Activated CD4-positive, CD25-positive, alpha-beta regulatory T cell treated with anti-CD3 and anti-CD28 coated beads, Interleukin-2, amount 50 U/mL, for 72 hours (primary cell): ENCODE measurements at places on chromosomes 11 and 22.

DNA sequence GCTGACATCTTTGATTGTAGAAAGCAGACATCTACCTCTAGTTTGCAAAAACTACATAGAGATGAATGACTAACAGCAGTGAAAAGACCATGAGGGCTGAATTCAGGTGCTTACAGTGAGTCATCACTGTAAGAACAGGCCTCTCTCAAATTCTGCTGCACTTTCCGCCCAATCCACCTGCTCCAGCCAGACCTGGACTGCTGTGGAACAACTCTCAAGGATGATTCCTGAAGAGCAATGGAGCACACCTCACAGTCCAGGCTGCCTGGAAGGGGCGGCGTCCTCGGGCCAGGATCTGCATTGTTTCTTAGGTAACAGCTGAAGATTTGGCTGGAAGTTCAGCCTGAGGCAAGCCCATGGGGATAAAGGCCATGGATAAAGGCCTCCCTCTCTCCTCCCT is 15.1 kb downstream of the APOL2 start:
- DNase-seq, result no peak

DNA sequence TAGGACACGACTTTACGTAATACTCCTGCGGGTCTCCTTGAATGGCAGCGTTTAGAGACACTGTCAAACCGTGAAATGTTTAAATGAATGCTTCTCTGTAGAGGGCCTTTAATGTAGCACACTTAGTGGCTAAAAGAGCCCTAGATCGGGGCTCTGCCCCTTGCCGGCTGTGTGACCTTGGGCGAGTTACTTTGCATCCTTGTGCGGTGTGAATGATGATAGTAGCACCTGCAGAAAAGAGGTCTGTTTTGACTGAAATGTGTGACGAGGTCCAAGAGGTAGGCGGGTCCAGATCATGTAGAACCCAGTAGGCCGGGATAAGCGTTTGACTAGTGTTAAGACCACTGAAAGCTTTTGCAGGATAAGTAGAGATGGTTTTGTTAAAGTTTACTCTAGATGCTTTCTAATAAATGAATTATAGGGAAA is 866 bp downstream of the MED17 start:
- DNase-seq, result no peak

DNA sequence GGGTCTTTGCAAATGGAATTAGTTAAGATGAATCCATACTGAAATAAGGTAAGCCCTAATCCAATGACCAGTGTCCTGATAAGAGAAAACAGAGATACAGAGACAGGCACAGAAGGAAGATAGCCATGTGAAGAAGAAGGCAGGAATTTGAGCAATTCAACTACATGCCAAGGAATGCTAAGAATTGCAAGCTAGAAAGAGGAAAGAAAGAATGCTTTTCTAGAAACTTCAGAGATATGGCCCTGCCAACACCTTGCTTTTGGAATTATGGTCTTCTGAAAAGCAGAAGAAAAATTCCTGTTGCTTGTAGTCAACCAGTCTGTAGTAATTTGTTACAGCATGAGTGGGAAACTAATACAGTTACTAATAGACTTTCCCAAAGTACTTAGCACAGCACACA is 111.3 kb downstream of the SLC17A6 start:
- no peak for DNase-seq

DNA sequence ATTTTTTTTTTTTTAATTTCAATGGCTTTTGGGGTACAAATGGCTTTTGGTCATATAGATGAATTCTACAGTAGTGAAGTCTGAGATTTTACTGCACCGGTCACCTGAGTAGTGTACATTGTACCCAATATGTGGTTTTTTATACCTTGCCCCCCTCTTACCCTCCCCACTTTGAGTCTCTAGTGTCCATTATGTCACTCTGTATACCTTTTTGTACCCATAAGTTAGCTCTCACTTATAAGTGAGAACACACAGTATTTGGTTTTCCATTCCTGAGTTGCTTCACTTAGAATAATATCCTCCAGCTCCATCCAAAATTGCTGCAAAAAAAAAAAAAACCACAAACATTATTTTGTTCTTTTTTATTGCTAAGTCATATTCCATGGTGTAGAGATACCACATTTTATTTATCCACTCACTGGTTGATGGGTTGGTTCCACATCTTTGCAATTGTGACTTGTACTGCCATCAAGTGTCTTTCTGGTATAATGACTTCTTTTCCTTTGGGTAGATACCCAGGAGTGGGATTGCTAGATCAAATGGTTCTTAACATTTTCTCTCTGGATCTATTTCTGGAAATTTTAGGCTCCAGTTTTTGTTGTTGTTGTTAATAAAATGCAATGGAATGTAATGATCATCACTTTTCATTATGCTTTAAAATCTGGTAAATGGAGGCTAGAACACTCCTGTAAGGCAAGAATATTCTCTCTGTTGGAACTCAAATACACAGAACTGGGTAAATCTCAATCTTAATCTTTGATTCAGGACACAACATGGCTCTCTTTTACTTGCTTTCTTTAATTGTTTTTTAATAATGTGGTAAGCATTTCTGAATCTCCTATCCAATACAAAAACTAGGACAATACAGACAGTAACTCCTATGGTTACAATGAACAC is 10.3 kb downstream of the NEAT1 start:
- no peak for DNase-seq

GRCh38 chr22:24400034-24400725 is 27.2 kb upstream of the ADORA2A start:
- DNase-seq, result no peak

DNA sequence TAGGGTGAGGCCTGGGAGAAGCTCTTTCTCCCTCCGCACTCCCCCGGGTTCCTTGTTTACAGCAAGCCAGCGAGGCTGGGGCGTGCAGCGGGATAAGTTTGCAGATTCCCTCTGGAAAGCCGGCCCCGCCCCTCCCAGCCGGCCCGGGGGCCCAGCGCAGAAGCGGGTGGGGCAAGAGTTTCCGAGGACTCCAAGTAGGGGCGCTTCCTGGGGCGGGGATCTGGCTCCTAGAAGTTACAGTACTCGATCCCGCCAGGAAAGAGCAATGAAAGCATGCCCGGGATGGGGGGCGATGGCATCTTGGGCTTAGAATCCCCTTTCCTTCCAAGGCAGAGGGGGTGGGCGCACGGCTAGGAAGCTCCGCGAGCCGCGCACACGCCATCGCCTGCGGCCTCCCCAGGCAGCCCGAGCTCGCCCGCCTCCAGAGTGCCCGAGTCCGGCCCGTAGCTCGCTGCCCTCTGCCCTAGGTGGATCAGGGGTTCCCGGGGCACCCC is 385 bp downstream of the TST start:
- DNase-seq, result no peak

DNA sequence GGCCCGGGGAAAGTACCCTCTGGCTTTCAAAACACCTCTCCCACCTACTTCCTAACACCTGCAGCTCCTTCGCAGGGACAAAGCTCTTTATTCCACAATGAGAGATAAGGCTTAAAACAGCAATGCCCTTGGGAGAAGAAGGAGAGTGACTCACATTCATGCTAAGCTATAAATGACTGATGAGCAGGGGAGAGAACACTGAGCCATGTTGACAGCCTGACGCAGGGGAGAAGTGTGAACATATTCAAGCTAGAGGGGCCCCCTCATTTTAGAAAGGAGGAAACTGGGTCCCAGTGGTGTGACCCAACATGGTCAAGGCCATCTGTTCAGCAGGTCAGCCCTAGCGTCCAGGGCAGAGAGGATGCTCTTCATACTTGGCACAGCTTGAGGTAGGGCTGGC is 171.8 kb downstream of the DSCAML1 start:
- no peak for DNase-seq

DNA sequence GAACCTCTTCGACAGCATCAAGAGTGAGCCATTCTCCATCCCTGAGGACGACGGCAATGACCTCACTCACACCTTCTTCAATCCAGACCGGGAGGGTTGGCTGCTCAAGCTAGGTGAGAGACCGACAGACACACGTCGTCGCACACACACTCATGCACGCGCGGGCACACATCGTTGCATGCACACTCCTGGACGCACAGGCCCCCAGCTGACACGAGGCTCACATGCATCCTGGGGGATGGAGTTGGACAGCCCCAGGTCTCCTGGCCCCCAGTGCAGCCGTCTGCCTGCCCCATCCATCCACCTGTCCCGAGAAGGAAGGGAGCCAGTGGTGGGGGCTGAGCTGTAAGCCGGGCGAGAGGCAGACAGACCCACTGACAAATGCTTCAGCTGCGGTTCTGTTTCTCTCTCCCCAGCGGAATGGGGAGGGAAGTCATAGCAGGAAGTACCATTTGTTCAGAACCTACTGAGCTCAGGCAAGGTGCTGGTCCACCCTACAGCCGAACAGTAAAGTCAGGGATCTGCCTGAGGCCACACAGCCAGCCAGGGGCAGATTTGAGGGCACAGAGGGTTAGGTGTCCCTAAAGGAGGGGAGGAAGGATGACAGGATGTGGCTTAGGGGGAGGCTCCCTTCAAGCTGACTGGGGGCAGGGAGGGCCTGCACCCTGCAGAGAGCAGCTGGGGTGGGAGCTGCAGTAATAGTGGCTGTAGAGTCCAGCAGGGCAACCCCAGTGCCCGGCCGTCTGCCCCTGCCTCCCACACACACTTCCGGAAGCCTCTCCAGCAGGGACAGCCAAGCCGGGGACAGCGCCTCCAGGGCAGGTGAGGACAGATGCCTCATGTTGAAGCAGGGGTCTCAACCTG is 27.1 kb downstream of the CYTH4 start:
- no peak for DNase-seq

DNA sequence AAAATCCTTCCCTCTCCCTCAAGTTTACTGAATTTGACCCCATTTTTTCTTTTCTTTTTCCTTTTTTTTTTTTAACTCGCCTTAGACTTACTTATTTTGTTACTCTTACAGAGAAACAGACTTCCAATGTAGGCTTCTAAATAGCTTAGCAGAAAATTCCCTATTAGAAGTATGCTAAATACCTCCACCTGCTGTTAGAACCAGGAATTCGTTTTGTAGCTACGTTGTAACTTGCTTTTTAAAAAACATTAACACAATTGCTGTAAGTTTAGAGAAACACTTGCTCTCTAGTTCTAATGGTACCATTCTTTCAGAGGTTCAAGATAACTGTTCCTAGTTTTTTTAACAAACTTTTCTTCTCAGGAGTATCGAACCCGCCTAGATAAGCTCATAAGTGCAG is 324.2 kb downstream of the DCDC1 start:
- DNase-seq, result no peak

- no peak for DNase-seq
Measured at GRCh38 chr22:20494978-20495860, at the start of gene KLHL22. Gene KLHL22 (minus strand): TSS chr22:20495795. CDS start chr22:20489211, 6,584 bp downstream.

- DNase-seq, result no peak
Measured at GRCh38 chr22:47032956-47033647, 270.7 kb downstream of the TBC1D22A start.

- no peak for DNase-seq
Measured at GRCh38 chr11:64827451-64827839, 17.0 kb downstream of the CDC42BPG start.

DNA sequence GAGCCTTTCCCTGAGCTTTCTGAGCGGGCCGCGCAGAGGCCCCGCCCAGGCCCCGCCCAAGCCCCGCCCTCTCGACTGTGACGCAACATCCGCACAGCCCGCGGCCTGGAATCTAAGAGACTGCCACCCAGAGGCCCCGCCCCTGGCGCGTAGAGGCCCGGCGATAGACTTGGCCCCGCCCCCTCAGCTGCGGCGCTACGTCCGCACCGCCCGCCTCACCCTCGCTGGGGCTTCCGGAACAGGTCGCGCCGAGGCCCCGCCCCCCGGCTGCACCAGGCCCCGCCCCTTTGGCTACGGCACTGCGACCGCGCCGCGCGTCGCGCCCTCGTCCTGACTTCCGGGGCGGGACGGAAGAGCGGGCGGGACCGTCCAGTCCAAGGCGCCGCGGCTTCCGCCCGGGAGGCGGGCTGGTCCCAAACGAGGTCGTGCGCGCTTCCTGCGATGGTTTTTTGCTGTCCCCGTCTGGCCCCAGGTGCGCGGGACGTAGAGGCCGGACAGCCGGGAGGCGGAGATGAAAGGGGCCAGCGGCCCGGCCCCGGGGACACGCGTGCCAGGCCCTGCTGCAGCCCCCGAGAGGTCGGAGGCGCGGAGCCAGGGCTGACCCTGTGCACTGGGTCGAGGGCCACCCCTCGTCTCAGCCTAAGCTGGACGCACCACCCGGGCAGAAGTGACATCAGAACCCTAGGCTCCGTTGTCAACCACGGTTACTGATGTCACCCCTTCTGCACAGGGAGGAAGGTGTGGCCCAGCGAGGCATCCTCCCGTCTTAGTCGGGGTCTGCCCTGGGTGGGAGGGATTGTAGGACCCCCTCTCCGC is 59.0 kb upstream of the WNT7B start:
- DNase-seq, result peak; percentile 100

DNA sequence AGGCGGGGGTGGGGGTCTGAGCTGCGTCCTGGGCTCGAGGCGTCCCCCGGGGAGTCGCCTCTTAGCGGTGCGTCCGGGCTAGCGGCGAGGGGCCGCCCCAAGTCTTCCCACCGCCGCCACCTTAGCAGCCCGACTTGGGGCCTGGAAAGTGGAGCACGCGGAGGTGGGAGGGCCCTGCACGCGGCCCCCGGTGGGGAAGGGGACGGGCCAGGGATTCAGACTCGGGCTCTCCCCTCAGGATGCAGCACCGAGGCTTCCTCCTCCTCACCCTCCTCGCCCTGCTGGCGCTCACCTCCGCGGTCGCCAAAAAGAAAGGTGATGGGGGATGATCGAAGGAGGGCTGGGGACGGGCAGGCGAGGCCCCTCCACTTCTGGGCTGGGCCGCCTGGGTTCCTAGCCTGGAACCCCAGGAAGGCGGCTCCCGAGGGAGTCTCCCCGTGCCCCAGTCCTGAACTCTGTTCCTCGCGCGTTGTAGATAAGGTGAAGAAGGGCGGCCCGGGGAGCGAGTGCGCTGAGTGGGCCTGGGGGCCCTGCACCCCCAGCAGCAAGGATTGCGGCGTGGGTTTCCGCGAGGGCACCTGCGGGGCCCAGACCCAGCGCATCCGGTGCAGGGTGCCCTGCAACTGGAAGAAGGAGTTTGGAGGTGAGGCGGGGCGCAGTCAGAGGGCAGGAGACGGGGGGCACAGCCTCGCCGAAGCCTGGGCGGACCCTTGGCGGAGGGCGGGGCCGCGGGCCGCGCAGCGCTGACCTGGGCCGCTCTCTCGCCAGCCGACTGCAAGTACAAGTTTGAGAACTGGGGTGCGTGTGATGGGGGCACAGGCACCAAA is 563 bp downstream of the MDK start:
- no peak for DNase-seq

- DNase-seq, result no peak
Measured at GRCh38 chr11:12403122-12403996, 26.0 kb downstream of the PARVA start.

DNA sequence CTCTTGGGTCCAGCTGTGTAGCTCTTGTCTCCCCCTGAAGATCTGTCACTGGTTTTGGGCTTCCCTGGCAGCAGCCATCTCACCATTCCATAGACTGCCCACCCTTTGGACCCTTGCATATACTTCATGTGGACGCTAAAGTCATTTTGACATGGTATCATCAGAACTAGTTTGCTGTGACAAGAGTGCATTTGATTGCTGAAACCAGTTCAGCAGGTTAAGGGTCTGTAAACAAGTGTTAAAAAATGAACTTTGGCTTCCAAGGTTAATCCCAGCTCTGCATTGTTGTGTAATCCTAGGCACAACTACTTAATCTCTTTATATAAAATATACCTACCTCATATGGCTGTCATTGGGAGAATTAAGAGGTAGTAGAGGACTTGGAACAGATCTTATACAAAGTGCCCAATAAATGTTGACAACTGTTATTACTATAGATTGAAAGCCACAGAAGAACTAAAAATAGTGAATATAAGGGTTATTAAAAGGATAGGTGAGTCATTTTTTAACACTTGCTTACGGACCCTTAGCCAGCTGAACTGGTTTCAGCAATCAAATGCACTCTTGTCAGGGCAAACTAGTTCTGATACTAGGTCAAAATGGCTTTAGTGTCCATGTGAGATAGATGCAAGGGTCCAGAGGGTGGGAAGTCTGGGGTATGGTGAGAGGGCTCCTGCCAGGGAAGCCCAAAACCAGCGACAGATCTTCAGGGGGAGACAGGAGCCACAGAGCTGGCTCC is 29.4 kb downstream of the CCDC90B start:
- no peak for DNase-seq
